ENCODE measurements at places on chromosomes 5 and 9.

DNA sequence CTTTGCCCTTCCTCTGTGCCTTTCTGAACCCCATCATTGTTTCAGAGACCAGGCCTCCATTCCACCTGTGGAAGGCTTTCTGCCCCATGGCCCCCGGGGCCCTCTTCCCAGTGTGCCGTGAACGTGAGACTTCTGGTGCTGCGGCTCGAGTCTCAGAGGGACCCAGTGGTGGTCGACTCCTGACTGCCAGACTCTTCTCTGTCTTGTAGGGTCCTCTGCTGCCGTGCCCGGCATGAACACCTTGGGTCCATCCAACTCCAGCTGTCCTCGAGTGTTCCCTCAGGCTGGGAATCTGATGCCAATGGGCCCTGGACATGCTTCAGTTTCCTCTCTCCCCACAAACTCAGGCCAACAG lies 20.1 kb upstream of the LTC4S start:
- no peak for DNase-seq

GRCh38 chr9:111037708-111038330 lies 451 bp downstream of the LPAR1 start:
- peak; percentile 37 for DNase-seq

DNA sequence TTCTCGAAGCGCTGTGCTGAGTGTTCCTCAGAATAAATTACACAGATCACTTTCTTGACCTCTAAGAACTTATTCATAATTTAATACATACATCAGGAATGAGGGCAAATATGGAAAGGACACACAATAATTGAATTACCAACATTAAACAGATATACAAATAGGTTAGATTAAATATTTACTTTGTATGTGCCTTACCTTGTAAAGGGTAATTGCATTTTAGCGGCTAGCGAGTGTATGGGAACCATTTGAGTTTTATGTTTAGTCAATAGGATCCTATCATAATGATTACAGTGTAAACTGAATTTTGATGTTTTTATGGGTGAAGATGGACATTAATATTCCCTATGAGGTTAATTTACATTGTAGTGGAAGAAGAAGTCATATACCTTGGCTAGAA lies 1187.1 kb upstream of the WWC1 start:
- DNase-seq: no peak

DNA sequence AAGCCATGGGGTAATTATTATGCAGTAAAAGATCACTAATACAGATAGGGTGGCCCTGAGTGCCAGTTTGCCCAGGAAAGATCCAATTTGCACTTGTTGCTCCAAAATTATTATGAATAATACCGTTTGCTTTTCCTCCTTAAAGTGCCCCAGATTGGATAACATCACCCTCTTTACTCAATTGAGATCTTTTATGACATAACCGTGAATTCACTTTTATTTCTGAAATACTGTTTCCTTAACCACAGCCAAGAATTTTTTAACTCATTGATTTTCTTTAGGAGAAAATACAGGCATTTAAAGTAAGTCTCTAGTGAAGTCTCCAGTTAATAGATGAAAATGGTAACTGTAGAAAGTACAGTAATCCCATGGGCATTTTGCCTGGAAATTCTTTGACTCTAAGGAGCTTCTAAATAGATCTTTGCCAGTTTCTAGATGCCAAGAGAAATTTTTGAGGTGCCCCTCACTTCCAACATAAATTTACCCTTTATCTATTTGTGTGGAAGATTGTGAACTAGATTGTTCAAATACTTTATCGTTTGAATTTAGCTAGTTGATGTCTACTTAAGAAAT lies 99.2 kb downstream of the UHRF2 start:
- DNase-seq: no peak

DNA sequence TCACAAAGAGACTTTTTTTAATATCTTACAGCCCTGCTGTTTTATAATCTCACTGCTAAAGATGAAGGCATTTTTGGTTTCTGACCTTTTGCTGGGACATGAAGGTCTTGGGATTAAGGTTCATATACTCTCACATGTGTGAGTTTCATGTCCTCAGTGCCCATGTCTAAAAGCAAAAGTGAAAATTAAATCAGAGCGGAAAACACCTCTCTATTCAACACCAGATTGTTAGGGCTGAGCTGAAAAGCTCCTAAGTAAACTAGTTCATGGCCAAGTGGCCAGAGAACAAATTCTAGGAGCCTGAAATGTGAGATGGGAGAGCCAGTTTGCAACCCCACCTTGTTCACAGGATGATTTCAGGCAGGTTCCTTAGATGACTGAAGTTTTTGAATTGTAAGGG lies 110.9 kb downstream of the GRIA1 start:
- DNase-seq: no peak

- no peak for DNase-seq
These were observed 137.1 kb upstream of the PPP1R26 start for GRCh38 chr9:135342206-135343130.

DNA sequence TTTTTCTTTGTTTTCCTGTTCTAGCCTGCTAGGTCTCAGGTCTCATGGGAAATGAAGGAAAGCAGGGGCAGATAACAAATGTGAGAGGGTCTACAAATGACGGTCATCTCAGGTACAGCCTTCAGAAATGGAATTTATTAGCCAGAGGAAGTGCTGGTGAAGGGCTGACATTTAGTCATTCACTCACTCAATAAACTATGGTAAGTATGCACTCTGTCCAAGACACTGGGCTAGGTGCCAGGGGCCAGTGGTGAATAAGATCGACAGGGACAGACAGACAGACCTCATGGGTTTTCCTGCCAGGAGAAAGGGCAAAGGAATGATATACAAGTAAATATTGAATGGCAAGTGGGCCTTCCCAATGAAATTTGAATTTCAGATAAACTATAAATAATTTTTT lies 6.3 kb downstream of the PDE6A start:
- DNase-seq: no peak

DNA sequence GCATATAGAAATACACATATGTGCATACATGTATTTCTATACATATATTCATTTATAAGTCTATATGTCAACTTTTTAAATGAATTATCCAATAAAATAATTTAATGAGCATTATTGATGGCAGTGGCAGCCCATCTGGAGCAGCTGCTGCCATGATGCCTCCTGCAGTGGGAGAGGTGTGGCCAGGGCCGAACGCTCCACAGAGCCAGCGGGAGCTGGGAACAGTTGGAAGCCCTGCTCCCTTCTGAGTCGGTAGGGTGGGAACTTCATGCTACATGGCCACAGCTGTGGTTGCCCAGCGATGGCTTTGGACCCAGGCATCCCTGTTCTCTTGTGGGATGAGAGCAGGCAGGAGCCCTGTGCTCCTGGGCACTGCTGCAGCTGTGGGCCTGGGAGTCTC lies 812.4 kb upstream of the CTNND2 start:
- DNase-seq: no peak

DNA sequence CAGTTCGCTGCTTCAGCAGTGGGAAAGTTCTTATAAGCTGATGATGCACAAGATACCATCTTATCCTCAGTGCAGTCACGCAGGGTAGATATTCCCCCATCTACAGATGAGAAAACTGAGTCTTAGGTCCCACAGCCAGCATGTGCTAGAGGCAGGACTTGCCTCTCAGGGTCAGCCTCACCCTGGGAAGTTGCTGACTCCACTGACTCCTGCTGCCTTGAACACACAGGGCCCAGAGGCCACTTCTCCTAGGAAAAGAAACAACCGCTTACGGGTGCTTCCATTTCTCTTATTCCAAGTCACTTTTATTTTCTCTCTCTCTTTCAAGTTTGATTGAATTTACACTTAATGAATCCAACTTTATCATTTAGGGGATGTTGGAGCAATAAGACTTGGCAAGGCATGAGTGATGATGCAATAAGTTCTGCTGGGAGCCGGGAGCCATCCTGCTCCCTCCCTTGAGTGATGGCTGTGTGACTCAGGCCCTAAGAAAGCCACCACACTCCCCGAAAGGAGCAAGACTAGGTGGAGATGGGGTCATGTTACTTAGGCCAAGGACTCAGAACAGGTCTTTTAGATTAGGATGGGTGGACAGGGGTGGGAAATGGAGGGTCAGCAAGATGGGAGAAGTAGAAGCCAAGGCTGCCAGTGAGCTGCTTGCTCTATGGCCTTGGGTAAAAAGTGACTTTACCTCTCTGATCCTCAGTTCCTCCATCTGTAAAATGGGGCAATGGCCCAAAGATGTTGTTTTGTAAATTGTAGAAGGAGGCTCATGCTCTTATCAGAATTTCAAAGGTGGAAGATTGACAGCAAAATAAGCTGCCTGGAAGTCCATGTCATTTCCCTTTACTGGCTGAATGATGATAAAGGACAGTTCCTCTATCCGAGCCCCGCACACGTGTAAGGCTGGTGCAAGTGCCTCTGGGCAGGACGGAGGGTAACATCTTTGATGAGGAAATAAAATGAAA lies 67.4 kb upstream of the ZNF618 start:
- DNase-seq: no peak

GRCh38 chr5:106127341-106127781 lies 1543.4 kb downstream of the EFNA5 start:
- no peak for DNase-seq

All from inflammatory macrophage treated with lipopolysaccharide for 1 hour (primary cell).